Placental epithelial cell (primary cell): ENCODE measurements at places on chromosomes 1 and 21. TPM values are rescaled to one million over a fixed set of nuclear protein-coding genes. Genes with fewer than 3 reads are reported as not detected.

The ERG gene
- not detected in 2 replicates for total RNA-seq

The HES3 gene
- total RNA-seq: not detected in 2 replicates

The CRP gene
- under 0.01 TPM in 1 of 2 replicates, not detected in the other for total RNA-seq

The DHRS3 gene
- total RNA-seq: 16.1 and 29.1 TPM in 2 replicates

The MIXL1 gene
- total RNA-seq: not detected in 2 replicates

The TRAF3IP3 gene
- total RNA-seq: 0.22 and 0.39 TPM in 2 replicates

The TMEM52 gene
- total RNA-seq: 0.54 and 0.79 TPM in 2 replicates
